ENCODE measurements at places on chromosomes 3 and 15.

- DNase-seq, result no peak
Measured at GRCh38 chr3:3189102-3189727, 9.7 kb upstream of the CRBN start.

GRCh38 chr3:196662033-196662432, 22.5 kb downstream of the NRROS start:
- DNase-seq, result no peak

- DNase-seq, result no peak
Measured at GRCh38 chr3:139309061-139309591, 34.7 kb upstream of the MRPS22 start.

- DNase-seq, result no peak
Measured at GRCh38 chr3:113600418-113601182, 68.2 kb downstream of the SIDT1 start.

DNA sequence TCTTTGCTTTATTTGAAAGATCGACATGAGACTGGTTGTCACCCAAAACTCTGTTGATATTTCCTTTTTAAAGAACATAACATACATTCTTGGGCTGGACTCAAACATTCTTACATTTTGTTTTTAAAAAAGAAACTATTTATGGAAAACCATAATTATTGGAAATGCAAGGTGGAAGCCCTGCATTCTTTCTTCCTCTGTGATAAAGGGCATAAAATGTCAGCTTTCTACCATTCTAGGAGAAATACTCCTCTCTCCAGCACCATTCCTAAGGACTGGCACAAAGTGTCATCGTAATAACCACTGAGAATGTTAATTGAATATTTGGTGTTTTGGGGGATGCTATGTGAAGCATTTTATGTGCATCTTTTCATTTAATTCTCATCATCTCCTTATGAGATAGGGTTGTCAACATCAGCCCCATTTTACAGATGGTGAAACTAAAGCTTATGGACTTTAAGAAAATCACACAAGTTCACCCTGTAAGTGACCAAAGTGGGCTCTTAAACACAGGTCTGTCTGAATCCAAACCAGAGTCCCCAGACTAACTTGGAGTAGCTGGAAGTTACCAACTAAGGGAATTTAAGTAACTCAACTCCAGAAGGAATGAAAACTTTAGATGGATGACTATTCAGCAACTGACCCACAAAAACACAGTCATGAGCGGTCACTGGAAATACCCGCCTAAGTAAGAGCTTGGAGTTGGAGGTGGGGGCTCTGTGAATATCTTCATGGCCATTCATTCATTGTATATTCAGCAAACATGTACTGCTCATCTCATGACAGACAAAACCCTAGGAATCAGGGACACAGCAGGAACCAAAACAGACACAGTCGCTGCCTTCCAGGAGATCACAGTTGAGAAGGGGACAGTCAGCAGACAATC, 45.9 kb upstream of the LMCD1 start:
- DNase-seq, result no peak

Measured in frontal cortex (tissue), 4 donors.